Fibroblast of skin of right biceps (primary cell): ENCODE measurements at places on chromosomes 4 and X.

GRCh38 chr4:98377559-98377958, 116.4 kb downstream of the RAP1GDS1 start:
- DNase-seq: peak; percentile 47

- no peak for DNase-seq
These were observed 25.6 kb upstream of the TRPC5 start for GRCh38 chrX:112108145-112108544.

- no peak for DNase-seq
These were observed 12.9 kb downstream of the SHROOM4 start for GRCh38 chrX:50801135-50801534.

DNA sequence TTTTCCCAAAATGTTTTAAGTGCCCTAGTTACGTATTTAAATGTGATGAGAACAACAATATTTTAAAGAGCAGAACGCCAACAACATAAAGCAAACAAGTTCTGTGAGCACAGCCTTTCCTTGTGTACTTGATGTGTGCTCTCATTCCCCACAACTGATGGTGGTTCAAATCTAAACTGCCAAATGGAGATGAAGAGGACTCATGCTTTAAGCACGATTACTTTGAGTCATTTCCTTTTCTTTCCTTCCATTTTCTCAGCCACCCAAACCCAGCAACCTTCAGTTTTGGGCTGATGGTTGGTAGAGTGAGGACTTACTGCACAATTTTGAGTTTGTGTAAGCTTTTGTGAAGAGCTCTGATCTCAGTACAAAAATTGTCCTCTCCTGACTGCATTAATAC, 1.7 kb downstream of the NSD2 start:
- DNase-seq: peak; percentile 86

GRCh38 chr4:151822331-151822730, 61.5 kb upstream of the GATB start:
- no peak for DNase-seq

DNA sequence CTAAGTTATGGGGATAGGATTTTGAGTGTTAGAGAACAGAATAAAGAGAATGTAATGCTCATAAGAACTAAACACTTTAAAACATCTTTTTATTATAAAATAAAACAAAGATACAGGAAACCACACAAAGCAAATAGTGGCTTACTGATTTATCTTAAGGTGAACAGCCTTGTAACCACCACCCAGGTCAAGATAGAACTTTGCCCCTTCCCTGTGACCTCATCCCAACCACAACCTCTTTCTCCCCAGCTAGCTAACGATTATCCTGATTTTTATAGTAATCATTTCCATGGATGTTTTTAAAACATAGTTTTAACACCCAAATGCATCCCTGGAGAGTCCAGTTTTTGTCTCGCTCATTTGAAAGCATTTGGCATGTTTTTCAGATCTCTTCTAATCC, 17.0 kb downstream of the HELT start:
- no peak for DNase-seq

DNA sequence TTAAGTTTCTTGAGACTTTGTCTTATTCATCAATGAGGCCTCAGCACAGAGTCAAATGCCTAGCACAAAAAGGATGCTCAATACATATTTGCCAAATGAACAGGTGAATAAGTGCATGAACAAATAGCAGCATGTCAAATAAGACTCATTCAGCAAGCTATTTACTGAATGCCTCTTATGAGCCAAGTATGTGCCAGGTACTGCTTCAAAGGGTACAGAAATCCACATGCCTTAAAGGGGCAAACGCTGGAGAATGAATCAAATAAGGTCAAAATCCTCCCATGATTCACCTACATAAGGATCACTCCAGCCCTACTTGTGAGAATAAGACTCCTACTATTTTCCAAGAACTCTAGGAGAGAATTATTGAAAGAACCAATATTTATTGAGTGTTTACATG, 260.2 kb upstream of the CPEB2 start:
- no peak for DNase-seq

DNA sequence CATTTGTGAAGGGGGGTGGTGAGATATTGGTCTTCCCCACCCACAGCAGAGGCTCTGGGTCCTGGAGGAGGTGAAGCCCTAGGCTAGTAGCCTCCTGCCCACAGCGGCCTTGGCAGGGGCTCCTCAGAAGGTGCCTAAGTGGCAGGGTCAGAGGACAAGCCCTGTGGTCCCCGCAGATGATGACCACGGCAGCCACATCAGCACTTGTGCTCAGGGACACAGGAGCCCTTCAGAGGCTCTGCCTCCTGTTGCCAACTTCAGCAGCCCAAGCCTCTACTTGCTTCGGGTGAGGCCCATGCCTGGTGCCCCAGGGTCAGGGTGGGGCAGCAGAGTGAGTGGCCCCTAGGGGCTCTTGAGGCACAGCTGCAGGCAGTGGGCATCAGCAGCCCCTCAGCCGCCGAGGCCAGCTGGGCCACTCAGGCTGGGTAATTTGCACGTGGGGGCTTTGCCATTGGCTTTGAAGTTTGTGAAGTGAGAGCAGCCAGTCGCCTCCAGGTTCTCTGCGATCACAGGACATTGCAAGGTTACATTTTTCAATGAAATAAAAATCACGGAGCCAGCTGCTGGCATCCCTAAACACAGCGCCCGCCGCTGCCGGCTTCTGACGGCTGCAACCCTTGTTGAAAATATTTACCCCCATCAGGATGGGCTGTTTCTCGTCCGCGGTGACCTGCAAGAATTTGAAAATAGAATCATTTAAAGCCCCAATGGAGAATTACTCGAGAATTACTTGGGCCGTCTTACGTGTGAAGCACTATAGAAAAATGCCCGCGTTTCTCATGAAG, 108.5 kb downstream of the HMX1 start:
- DNase-seq: no peak

GRCh38 chrX:24410514-24411189, 50.2 kb downstream of the SUPT20HL1 start:
- DNase-seq: no peak

GRCh38 chr4:38279650-38280322, 319.6 kb downstream of the PTTG2 start:
- DNase-seq: no peak

DNA sequence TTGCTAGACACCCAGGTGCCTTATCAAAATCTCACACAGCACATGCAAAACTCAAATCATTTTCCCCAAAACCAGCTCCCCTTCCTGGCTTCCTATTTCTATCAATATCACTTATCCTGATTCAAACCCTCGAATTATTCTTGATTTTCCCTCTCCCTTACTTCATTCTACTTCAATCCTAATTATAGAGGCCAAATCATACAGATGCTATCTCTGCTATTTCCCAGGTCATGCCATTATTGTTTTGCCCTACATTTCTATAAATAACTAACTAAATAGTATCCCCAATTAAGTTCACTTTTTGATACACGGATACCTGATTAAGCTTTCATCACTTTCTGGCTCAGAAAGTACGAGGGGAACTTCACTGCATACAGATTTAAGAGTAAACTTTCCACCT, 62.4 kb downstream of the FBXL5 start:
- DNase-seq: no peak

DNA sequence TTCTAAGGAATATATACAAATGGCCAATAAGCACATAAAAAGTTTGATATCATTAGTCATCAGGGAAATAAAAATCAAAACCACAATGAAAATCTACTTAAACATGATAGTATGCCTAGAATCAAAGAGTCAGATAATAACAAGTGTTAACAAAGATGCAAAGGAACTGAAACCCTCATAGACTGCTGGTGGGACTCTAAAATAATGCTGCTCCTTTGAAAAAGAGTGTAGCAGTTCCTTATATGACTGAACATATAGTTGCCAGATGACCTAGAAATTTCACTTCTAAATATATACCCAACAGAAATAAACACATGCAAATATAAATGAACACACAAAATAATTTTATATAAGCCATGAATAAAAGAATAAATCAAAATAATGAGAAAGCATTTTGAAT, 205.1 kb upstream of the CTSO start:
- no peak for DNase-seq

- DNase-seq: no peak
These were observed 112.0 kb downstream of the AFF2 start for GRCh38 chrX:148612431-148612830.

- no peak for DNase-seq
These were observed 14.6 kb downstream of the RBBP7 start for GRCh38 chrX:16855363-16856075.

DNA sequence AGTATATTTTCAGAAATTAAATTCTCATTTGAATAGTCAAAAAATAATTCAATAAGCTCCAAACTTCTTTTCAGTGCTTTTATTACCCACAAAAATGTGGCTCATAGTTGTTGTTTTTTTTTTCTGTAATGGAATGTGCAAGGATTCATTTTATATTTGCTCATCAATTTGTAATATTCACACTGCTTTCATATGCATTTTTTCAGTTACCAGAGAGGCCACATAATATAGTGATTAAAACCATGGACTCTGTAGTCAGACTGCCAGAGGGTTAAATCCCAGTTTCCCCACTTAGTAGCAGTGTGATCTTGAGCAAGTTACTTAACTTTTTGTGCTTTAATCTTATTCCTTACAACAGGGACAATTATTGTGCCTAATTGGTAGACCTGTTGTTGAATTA, 64.5 kb downstream of the FAM9B start:
- DNase-seq: peak; percentile 56

- no peak for DNase-seq
These were observed 803.9 kb upstream of the PCDH10 start for GRCh38 chr4:132344924-132345828.

GRCh38 chrX:148412006-148412405, 88.4 kb upstream of the AFF2 start:
- DNase-seq: peak; percentile 0

DNA sequence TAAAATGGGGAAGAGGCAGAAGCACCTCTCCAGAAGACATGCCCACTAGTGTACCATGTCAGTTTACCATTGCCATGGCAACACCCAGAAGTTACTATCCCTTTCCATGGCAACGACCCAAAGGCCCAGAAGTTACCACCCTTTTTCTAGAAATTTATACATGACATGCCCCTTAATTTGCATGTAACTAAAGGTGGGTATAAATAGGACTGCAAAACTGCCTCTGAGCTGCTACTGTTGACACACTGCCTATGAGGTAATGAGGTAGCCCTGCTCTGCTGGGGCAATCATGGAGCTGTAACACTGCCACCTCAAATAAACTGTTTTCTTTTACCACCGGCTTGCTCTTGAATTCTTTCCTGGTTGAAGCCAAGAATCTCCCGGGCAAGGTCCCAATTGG, 13.9 kb upstream of the BEX4 start:
- no peak for DNase-seq

- DNase-seq: no peak
These were observed 145.0 kb downstream of the SPCS3 start for GRCh38 chr4:176464748-176465147.

GRCh38 chr4:174389439-174389838, 105.7 kb downstream of the CEP44 start:
- DNase-seq: no peak

- DNase-seq: no peak
These were observed 163.2 kb downstream of the HHIP start for GRCh38 chr4:144809056-144809640.

DNA sequence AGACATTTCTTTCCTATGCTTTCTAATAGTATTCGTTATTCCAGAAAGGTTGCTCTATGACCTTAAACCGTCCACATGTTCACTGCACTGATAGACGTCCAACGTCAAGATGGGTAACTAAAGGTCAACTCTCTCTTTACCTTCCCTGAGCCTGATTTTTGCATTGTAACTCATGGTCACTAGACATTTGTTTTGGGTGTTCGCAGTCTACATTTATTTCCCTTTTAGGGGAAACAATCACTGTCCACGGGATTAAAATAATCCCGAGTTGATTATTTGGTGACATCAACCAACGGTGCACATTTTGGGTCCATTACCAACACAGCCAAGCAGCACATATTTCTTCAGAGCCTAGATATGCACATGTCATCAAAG, 540 bp upstream of the HADH start:
- DNase-seq: no peak

- peak; percentile 76 for DNase-seq
These were observed 65.4 kb upstream of the TRPC3 start for GRCh38 chr4:122017296-122017695.

DNA sequence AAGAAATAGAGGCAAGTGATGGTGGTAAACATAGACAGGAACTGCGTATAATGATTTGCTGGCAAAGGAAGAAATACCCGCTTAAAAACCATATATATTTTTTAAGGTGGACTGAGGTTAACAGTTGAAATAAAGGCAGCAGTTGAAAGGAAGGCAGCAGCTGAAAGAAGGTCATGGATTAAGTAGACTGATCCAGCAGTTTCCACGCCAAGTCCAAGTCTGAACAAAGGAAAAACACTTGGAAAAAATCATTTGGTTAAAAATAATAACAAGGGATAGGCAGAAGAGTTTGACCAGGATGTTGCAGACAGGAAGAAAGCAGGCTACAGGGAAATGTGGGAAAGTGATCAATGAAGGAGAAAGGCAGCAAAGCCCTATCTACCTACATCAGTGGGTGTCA, 93.6 kb downstream of the AMELX start:
- no peak for DNase-seq

GRCh38 chrX:69321006-69321655, 155.9 kb upstream of the PJA1 start:
- DNase-seq: no peak

GRCh38 chr4:139655116-139655515, 10.5 kb upstream of the MGST2 start:
- DNase-seq: peak; percentile 46

GRCh38 chrX:110167952-110168451, 149.9 kb downstream of the AMMECR1 start:
- peak; percentile 30 for DNase-seq

- peak; percentile 61 for DNase-seq
These were observed 58.1 kb downstream of the ADGRG2 start for GRCh38 chrX:19064175-19064574.

GRCh38 chr4:101334963-101335572, 12.3 kb downstream of the PPP3CA start:
- DNase-seq: no peak

GRCh38 chr4:11153171-11153750, 275.4 kb downstream of the HS3ST1 start:
- DNase-seq: no peak

DNA sequence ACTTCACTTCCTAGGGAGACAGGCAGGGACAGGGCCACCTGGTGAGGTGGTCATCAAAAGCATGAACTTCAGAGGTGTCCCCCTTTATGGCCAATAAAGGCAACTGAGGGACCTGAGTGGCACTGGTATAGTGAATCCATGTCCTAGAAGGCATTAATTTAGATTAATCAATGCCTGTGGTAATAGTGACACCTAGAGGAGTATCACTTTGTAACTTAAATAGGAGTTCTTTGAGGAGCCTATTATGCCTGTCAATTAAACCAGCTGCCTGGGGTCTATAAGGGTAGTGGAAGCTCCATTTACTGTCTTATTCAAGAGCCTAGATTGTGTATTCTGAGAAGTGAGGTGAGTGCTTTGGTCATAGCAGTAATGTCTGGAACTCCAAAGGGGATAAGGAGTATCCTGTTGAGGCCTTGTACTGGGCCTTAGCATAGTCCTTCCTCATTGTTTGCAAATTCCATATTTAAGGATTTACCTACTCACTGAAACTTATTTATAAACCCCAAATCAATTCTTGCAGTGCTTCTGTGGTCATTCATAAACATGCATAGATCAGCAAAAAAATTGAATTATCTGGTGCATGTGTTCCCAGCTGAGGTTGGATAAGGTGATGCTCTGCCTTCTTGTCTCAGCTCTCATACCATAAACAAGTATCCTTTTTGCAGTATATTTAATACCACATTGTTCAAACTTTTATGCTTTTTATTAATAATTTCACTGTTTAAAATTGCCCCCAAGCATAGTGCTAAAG, 213.8 kb upstream of the RADX start:
- DNase-seq: no peak

- DNase-seq: no peak
These were observed 102.0 kb downstream of the ELOVL6 start for GRCh38 chr4:110096405-110096804.

GRCh38 chrX:106436691-106437090, 175.1 kb upstream of the RADX start:
- no peak for DNase-seq
